ENCODE measurements at places on chromosomes 16 and 17.
A peak's percentile ranks its signal among the peaks of the same experiment; 100 is the strongest.

DNA sequence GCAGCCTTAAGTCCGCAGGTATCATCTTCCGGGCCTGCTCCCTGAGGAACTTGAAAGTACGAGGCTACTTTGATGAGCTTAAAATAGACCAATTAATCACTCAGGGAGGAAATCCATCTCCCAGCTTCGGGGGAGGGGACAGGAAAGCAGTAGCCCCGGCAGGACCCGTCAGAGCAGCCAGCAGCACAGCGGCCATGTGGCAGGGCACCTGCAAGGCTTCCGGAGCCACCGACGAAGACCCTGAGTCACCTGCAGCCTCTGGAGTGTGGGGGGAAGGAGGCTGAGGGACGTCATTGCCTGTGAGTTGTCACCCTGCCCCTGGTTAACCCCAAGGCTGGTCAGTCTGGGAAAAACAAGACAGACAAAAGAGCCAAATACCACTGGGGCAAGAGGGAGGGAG is 4.4 kb upstream of the CYB561 start:
- no peak for DNase-seq

GRCh38 chr16:354291-354881 is 1.9 kb upstream of the AXIN1 start:
- no peak for DNase-seq

- DNase-seq = no peak
Measured at GRCh38 chr17:17364338-17364667, 61.1 kb downstream of the NT5M start.

- no peak for DNase-seq
Measured at GRCh38 chr17:60318326-60318725, 73.6 kb downstream of the USP32 start.

GRCh38 chr17:75872434-75873351 is 5.7 kb downstream of the TRIM47 start:
- DNase-seq = no peak

- no peak for DNase-seq
Measured at GRCh38 chr16:55498101-55498500, 10.8 kb upstream of the LPCAT2 start.

DNA sequence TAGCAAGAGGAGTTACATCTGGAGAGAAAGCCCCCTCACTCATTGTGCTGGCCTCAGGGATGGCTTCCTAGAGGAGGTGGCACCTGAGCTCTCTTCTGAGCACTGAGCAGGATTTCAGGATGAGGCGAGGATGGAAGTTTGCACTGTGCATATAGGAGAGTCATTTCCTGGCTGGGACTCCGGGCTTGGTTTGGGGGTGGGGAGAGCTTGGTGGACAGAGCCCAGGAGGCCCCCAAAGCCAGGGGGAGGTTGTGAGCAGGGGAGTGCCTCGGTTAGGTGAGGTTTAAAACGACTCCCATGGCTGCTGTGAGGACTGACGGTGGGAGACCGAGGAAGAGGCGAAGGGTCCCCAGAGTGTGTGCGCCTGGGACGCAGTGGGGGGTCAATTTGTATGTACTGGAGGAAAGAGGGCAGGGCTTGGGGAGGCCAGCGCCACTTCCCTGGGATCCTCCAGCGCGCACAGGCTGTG is 1.2 kb downstream of the CAMKK1 start:
- no peak for DNase-seq

GRCh38 chr16:10037751-10038150 is 144.5 kb downstream of the GRIN2A start:
- DNase-seq = no peak

DNA sequence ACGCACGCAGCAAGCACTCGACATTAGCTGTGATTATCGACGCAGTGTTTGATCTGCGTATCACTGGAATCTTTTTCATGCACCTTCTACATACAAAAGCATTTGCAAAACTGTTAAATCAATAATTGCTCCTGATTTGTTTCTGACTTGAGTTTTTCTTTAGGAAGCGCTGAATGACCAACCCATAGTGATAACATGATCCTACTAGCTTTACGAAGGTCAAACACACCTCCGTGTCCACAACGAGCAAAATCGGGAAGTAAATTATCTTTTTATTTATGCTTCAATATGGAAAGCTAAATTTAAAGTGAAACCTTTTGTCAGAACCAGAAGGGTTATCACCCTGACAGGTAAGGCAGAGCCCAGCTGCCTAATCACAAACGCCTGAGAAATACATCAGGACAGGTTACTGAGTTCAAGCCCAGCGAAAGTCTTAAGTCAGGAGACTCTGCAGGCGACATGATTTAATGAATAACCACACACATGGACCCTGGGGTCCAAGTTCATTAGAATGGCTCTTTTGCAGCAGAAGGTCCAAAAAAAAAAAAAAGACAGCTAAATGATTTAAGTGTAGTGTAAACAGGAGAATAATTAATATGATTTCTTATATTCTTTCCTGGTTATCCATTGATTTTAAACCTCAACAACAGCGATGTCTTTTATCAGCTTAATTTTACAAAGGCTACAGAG is 104.2 kb downstream of the ADCY9 start:
- DNase-seq = no peak

DNA sequence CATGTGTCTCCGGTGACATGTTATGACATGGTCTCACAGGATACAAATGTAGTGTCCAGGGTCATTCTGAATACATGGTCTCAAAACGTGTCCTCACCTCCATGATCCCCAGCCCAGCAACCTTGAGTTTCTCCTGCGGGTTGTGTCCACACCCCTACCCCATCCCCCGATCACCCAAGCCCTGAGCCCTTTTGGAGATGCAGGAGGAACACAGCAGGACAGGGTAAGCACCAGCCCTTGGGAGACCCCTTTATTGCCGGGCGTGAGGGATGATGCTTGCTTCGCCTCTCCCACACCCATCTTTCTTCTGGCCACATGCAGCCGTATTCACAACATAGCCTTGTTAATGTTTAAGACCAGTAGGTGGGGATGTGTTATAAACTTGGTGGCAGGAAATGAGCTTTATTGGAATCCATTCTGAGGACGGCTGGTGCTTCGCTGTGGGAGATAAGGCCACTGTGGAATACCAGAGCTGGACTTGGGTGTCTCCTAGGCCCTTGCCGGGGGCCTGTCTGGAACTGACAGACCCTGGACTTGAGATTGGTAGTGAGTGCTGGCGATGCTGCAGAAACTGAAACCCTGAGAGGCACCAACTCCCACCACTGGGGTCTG is 5.5 kb downstream of the TMEM132E start:
- peak; percentile 10 for DNase-seq

DNA sequence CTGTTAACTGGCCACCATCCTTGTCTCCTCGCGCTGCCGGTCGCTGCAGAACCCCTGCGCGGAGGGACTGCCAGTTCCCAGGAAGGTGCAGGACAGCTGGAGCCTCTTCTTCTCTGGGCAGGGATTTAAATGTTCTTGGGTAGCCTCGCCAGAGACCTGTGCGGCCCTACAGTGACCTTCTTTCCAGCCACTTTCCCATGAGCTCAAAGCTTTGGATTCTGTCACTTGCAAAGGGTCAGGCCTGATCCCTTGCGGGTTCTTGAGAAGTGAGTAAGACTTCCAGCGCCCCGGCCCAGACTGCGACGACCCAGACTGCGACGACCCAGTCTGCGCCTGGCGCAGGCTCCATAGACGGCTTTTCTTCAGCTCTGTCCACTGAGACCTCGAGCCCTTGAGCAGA is 1.4 kb upstream of the SLFN5 start:
- no peak for DNase-seq

- DNase-seq = peak; percentile 62
Measured at GRCh38 chr17:78842881-78843565, 2.4 kb upstream of the USP36 start.

- no peak for DNase-seq
Measured at GRCh38 chr17:31279401-31279800, 17.6 kb downstream of the OMG start.

DNA sequence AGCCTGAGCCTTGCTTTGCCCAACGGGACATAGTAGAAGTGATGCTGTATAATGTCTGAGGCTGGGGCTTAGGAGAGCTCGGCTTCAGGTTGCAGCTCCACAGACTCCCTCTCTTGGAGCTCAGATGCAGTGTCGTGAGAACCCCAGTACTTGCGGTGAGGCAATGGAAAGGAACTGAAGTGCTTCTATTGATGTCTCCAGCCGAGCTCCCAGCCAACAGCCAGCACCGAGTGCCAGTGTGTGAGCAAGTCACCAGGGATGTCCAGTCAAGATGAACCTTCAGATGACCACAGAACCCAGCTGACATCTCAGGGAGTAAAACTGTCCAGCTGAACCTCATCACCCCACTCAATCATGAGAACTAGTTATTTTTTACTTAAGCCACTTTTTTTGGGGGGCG is 268.1 kb downstream of the IRF8 start:
- DNase-seq = no peak

DNA sequence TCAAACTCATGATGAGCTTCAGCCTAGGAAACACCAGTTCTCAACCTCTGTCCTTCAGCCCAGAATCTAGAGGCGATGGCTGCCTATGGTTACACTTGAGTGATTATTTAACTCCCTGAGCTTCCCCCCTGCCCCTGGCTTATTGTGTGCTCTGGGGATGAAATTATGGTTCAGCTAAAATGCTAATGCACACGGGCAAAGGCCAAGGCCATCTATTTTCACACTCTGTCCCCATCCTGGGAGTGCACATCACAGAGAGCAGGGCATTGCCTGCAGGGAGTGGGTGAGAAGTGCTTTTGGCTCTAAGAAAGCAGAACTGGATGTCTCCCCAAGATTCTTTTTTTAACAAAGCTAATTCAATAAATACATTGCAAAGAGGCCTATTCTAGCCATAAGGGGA is 21.6 kb upstream of the CACNG5 start:
- DNase-seq = no peak

DNA sequence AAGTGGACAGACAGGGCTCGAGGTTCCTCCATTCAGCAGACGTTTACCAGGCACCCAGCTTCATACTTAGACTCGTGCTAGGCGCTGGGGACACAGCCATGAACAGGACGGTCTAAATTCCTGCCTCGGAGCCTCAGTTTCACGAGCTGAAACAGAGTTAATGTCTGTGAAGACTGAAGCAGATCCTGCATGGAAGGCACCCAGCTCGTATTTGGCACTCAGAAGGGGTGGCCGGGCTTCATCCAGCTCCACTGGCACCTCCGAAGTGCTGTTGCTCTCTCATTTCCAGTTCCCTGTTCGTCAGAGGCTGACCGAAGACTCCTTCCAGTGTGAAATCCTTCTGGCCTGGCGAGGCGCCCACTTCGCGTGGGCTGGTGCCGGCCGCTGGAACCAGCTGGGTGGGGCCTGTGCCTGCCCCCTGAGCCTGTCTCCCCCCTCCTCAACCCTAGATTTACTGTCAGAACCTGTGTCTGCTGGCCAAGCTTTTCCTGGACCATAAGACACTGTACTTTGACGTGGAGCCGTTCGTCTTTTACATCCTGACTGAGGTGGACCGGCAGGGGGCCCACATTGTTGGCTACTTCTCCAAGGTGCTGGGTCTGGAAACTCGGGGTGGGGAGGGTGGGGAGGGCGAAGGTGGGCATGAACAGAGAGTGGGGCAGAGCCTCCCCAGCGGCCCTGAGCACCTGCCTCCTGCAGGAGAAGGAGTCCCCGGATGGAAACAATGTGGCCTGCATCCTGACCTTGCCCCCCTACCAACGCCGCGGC is 5.8 kb downstream of the PRSS8 start:
- DNase-seq = no peak

- no peak for DNase-seq
Measured at GRCh38 chr17:14143688-14144087, 74.4 kb downstream of the COX10 start.

GRCh38 chr16:50474138-50474537 is 74.1 kb upstream of the NKD1 start:
- DNase-seq = no peak

GRCh38 chr17:77193653-77194052 is 52.9 kb downstream of the SEC14L1 start:
- DNase-seq = no peak

DNA sequence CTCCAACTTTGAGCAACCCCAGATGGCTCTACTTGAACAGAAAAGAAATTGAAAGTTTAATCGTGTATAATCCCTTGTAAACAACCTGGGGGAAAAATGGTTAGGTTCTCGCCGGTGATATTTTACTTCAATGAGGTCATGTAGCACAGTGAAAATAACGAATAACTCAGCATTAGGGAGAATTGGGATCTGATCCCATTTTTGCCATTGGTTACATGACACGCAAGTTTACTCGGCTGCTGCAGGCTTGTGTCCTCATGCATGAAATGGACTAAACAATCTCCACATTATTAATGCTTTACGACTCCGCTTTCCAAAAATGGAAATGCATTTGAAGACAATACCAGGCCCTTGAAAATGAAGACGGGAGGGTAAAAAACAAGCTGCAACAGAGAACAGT is 45.5 kb upstream of the LRRC37A3 start:
- no peak for DNase-seq

DNA sequence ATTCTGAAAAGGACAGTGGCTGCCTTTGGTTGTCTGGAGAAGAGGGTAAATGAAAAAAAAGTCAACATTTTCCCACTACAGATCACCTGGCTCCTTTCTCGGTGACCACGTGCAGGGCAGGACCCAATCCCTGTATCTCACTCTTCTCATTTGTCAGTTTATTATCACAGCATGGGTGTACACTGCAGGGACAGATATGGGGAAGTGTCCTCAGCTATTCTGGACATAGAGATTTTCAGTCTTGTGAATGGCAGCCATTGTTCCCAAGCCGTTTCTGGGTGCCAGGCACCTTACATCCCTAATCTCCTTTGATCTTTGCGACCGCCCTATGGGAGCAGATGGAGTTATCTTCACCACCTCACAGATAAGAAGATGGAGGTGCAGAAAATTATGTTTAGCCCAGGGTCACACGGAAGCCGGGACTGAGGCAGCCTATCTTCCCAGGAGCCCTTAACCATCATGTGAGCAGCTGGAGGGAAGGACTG is 7.2 kb downstream of the ADORA2B start:
- DNase-seq = no peak

DNA sequence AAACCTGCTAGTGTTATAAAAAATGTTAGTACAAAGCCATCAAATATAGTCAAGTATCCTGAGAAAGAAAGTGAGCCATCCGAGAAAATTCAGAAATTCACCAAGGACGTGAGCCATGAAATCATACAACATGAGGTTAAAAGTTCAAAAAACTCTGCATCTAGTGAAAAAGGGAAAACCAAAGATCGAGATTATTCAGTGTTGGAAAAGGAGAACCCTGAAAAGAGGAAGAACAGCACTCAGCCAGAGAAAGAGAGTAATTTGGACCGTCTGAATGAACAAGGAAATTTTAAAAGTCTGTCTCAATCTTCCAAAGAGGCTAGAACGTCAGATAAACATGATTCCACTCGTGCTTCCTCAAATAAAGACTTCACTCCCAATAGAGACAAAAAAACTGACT is 31.7 kb downstream of the RBBP6 start:
- no peak for DNase-seq

GRCh38 chr16:19281246-19281645 is 4.3 kb upstream of the CLEC19A start:
- DNase-seq = no peak

DNA sequence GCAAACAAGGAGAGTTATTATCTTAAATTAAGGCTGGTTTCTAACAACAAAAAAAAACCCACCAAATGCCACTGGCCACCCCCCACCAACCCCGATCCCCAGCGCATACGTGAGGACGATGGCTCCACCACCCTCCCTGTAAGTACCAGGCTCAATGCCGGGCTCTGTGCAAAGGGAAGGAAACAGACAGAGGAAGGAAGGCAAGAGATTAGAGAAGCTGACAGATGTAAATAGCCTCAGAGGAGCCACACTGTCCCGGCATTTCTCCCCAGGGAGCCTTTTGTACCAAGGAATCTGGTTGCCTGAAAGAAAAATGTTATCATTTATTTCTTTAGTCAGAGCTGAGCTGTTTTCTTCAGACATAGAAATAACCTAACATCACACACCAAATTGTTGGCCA is 13.1 kb downstream of the SOST start:
- DNase-seq = no peak

GRCh38 chr16:79372503-79373184 is 227.9 kb downstream of the MAF start:
- no peak for DNase-seq

GRCh38 chr16:88828711-88829110 is 17.0 kb upstream of the APRT start:
- DNase-seq = no peak

Measured in DMS 273 treated with DMSO at 0.1 percent for 48 hours (cell line).